ENCODE measurements at places on chromosomes 3 and 15.

DNA sequence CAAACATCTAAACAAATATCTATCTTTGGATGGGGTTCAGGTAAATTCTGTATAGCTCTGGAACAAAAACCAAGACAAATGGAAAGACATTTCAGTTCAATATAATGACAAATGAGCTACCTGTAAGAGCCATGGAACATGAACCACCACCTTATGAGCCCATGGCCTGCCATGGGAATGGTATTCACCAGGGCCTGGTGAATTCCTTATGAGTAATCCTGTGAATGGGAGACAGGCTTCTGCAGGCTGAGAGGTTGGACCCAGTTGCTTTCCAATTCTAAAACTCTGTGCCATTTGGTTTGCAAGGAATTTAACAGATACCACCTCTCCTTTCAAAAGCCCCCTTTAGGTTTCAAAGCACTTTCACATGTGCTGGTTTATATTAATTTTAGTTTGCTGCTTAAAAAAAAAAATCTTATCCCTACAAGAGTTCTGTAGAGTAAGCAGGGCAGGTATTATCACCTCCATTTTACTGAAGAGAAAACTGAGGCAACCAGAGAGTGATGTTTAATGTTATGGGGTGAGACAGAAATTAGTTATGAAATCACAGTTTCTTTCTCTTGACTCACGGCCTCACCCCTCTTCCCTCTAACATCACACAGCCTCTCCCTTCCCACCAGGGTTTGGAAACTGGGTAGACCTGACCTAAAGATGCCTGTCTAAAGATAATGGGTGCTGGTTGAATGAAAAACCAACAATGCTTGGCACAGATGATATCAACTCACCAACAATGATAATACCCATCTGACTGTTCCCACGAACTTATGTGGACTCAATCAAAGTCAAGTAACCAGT, 397.6 kb upstream of the WNT5A start:
- no peak for DNase-seq

GRCh38 chr3:194386066-194386465, 13.0 kb downstream of the GP5 start:
- DNase-seq: no peak

GRCh38 chr15:60255390-60255789, 142.4 kb downstream of the ANXA2 start:
- no peak for DNase-seq

- DNase-seq: no peak
These were observed 75.5 kb downstream of the RBPMS2 start for GRCh38 chr15:64699751-64700388.

DNA sequence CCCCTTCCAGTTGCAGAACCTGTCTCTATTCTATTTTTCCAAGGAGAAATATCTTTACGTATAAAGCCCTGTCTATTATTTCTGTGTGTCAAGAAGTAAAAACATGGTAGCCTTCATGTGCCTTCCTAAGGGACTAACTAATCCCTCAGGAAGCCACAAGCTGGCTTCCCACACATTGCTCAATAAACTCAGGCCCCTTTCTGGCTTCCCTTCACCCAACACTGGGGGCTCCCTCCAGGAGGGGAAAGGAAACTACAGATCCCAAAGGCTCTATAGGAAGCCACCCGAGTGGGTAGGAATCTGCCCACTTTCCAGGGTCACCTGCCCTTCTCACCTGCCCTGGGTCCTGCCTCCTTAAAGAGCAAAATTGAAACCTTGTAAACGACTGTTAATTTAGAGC, 4.6 kb downstream of the TLE3 start:
- DNase-seq: no peak

- no peak for DNase-seq
These were observed 94.3 kb downstream of the AQP9 start for GRCh38 chr15:58232281-58233065.

GRCh38 chr3:24899901-24900603, 405.4 kb upstream of the THRB start:
- no peak for DNase-seq

GRCh38 chr3:108462899-108463298, 47.5 kb downstream of the MYH15 start:
- no peak for DNase-seq

DNA sequence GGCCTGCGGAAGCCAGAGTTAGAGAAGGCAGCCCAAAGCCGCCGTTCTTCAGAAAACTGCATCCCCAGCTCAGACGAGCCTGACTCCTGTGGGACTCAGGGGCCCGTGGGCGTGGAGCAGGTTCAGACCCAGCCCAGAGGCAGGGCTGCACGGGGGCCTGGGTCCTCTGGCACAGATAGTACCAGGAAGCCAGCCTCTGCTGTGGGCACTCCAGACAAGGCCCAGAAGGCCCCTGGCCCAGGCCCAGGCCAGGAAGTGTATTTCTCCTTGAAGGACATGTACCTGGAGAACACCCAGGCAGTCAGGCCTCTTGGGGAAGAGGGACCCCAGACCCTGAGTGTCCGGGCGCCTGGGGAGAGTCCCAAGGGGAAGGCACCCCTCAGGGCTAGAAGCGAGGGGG, 23.1 kb downstream of the ALPK3 start:
- DNase-seq: no peak

DNA sequence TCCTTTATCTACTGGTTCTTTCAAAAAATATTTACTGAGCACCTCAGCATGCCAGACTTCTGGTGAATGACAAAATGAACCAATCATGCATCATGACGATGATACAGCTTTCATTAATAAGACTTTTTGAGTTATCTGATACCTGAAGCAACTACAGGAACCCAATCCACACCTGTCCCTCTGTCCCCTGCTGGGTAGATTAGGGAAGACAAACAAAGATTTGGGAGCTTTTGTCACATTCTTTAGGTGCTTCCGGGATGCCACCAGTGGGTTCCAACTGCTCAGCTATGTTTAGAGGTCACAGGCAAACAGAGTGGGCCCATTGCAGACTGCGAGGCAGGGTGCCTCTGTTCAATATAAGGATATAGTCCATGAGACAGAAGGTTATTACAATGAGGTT, 1020.5 kb upstream of the CFAP20DC start:
- no peak for DNase-seq

DNA sequence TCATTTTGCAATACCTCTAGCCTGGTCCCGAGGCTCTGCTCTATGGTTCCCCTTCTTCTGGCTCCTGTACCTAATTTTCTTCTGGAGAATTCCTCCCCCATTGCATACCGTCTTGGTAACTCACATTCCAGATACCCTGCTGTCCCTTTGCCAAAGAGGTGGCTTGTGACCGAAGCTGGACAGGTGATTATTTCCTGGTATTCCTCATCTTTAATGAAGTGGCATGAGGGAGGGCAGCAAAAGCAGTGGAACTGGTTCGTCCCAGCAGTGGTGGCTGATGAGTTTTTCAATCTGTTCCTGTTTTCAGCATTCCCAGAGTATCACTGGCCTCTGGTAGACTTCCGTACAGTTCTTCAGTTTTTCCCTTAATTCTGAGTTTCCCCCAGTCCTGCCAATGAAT, 186.2 kb upstream of the CADPS start:
- no peak for DNase-seq

DNA sequence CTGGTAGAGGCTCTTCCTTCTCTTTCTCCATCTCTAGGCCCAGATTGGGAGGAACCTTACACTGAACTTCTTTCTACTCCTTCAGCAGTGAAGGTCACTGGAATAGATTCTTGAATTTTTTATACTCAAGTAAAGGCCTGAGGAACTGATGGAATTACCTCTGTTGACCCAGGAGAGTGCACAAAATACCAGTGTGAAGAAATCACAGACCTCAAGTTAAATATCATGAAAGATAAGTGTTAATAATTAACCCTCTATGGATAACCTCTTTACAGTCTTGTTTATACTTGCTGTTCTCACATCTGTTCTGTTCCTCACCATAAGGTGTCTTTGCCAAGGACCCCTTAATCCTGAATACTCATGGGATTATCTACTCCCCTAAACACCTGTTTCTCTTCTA, 244.4 kb upstream of the STAC start:
- DNase-seq: no peak

DNA sequence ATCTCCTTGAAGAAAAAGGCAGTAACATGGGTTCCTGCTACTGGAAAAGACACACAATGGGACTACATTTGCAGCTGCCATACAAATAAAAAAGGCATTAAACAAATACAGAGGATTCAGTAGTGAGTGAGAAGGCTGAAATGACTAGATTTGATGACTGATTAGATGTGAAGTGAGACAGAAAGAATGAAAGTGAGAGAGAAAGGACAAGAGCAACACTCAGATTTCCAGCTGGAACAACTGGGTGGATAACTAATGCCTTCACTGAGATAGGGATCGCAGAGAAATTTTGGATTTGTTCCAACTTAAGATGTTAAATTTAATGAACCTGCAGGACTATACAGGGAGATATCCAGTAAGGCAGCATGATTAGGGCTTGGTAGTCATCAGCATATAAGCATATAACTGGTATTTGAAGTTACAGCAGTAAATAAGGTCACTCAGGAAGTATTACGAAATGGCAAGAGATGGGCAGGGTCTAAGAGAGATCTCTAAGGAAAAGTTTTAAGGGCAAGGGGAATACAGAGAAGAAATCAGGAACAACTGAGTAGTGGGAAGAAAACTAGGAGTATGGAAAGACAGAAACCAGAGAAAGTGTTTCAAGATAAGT, 8.2 kb downstream of the OSBPL11 start:
- DNase-seq: no peak

DNA sequence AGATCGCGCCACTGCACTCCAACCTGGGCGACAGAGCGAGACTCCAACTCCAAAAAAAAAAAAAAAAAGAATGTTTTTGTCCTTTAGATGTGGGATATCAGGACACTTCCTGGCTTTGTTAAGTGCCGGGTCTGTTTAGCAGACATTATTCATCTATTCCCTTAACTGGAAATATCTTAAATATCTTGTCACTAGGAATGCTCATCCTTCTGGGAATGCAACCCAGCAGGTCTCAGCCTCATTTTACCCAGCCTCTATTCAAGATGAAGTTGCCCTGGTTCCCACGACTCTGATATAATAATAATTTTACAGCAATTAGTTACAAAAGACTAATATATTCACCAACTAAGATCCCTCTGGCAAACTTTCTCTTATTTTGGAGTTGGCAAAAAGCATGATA, 260.9 kb upstream of the SLITRK3 start:
- DNase-seq: no peak

GRCh38 chr3:105747060-105747541, 121.7 kb downstream of the CBLB start:
- no peak for DNase-seq

DNA sequence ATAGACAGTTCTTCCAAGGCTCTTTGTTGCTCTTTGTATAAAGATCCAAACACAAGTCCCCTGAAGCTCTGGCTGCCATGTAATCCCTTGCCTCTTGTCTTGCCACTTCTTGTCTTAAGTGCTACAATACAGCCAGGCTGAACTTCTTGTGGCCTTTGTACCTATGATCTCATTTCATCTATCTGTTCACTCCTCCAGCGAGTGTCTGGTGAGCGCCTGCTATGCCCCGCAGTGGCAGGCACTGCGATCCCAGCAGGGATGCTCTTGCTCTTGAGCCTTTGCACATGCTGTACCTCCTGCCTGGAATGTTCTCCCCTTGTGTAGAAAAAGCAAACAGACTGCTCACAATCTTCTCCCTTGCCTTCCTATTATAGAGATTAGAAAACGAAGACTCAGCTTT, 81.9 kb upstream of the ADPGK start:
- DNase-seq: no peak

DNA sequence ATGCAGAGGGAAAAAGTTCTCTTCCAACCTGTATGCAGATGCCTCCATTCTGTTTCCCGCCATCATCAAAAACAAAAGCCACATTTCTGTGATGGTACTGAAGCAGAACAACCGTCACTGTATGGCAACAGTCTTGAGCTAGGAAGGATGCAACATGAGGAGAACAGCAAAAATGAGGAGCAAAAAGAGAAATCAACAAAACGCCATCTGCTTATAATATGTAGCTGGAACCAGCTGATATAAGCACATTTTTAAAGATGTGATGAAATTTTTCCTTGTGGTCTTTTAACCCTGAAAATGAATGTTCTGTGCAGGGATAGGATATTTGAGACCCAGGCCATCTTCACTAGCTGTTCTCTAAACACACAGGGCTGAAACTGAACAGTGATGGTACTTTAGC, 287.0 kb downstream of the ZIC4 start:
- no peak for DNase-seq

GRCh38 chr15:57213862-57214261, 162.4 kb upstream of the CGNL1 start:
- no peak for DNase-seq

- DNase-seq: no peak
These were observed 97.4 kb downstream of the ST6GAL1 start for GRCh38 chr3:187027531-187028278.

- DNase-seq: peak; percentile 51
These were observed at the start of gene DIS3L for GRCh38 chr15:66293419-66294156. DIS3L (plus strand) TSS chr15:66293568; CDS start chr15:66293597, 29 bp downstream.

Measured in uterus (tissue), 4 donors.